IMR-90 (cell line): ENCODE measurements at places on chromosomes 13 and 19. TPM values are rescaled to one million over a fixed set of nuclear protein-coding genes. Genes with fewer than 3 reads are reported as not detected.
A peak's percentile ranks its signal among the peaks of the same experiment; 100 is the strongest.

The CYP4F22 gene
- not detected in 2 replicates for total RNA-seq

- DNase-seq = no peak
These were observed 9.8 kb downstream of the ZGLP1 start for GRCh38 chr19:10299545-10300458.

DNA sequence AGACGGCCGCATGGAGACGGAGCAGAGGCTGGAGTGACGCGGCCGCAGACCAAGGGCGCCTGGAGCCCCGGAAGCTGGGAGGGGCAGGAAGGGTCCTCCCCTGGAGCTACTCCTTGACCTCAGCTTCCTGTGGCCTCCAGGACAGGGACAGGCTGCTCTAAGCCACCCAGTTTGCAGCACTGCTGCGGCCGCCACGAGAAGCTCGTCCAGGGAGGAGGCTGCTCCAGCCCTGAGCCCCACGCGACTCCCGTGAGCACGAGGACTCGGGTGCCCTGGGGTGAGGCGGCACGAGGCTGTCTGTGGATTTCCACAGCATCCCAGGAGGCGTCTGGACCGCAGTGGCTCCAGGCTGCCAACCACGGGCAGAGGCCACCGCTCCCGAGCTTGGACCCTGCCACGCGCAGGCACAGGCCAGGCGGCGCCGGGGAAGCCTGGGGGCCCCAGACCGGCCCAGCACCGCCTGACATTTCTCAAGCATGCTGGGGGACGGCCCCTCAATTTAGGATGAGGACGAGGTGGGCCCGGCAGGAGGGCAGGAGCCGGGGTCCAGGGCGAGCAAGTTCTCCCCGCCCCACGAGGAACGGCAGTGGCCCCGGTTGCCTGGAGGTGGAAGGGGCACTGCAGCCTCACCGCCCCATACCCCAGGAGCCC, 10.7 kb downstream of the SBNO2 start:
- DNase-seq = no peak

The ADAMTSL5 gene
- total RNA-seq = 0.83 and 0.90 TPM in 2 replicates

- peak; percentile 96 for DNase-seq
These were observed 48.7 kb downstream of the LYL1 start for GRCh38 chr19:13053761-13054625.

DNA sequence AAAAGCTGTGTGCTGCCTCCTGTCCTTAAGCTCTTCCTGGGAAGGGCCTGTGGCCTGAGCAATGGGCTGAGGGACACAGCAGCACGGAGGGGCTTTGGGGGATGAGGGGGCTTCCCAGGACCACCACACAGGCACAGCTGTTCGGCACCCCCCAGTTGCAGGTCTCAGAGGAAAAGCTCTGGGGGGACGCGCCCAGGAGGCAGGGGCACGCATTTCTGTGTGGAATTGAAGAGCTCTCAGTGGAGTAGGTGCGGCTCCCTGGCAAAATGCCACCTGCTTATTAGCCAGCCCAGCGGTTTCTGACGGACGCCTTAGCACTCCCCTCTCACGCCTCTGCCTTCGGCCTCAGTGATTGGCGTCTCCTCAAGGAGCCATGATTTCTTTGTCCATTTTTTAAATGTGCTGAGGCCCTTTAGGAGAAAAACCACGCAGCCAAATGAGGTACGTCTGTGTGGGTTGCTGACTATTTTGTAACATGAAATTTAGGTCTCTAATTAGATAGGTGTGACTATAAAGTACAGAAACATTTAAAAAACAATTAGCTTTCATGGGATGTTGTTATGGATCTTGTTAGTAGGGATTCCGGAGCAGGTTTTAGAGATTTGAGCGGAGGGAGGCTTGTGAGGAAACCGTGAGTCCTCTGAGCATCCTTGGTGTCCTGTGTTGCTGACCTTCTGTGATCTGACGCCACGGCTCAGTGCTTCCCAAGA, 4.0 kb downstream of the MCF2L start:
- DNase-seq = no peak

- peak; percentile 27 for DNase-seq
These were observed 31.4 kb upstream of the MPHOSPH8 start for GRCh38 chr13:19601749-19602725.

The WTIP gene
- total RNA-seq = 35.0 and 48.9 TPM in 2 replicates

- no peak for DNase-seq
These were observed 1206.1 kb downstream of the EFNB2 start for GRCh38 chr13:105329359-105329758.

GRCh38 chr13:22828081-22828480, 352.7 kb upstream of the SGCG start:
- peak; percentile 2 for DNase-seq

DNA sequence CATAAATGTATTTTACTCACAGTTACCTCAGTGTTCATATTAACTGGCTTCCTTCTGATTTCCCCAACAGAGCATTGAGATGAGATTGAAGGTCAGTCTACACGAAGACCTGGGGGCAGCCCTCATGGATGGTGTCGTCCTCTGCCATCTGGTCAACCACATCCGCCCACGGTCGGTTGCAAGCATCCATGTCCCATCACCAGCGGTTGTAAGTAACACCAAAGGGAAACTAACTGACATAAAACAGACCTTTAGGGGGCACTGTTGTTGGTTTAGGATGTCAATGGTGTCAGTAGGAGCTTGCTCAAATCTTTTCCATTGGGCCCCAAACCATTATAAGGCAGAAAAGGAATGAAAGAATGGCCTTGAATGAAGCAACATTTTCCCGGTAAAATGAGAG, 68.2 kb downstream of the ESD start:
- no peak for DNase-seq

- peak; percentile 88 for DNase-seq
These were observed at the start of gene ZNF610 for GRCh38 chr19:52336117-52336790. TSS of gene ZNF610 (plus strand) at chr19:52336243. CDS start at chr19:52349173, 12,930 bp downstream.

DNA sequence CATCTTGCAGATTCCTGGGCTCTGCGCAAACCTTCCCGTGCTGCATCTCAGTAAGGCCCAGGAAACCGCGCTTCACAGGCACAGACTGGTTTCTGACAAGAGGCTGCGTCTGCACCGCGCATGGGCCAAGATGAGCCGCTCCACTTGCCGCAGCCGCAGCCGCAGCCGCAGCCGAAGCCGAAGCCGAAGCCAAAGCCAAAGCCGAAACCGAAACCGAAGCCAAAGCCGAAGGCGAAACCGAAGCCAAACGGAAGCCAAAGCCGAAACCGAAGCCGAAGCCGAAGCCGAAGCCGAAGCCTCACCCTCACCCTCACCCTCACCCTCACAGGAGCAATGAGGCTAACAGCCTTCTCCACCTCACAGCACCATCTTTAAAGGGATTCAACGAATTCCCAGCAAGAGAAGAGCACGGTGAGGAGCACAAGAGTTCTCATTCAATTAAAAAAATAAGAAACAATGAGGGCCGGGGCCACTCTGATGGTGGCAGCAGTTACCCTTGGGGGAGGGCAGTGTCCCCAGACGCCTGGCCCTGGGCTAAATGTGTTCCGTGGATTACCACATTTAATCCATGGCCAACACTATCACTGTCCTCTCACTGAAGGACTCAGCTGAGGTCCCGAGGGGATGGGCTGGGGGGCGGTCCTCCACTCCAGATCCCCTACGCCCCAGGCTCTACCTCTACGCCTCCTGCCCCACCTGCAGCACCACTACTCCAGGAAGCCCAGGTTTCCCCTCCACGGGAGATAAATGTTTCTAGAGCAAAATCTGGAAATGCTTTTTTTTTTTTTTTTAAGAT, 29.1 kb downstream of the ZNF787 start:
- no peak for DNase-seq

GRCh38 chr13:80137994-80138393, 202.9 kb downstream of the SPRY2 start:
- no peak for DNase-seq

- DNase-seq = no peak
These were observed 10.0 kb upstream of the CABP5 start for GRCh38 chr19:48053856-48054255.

The ZNF615 gene
- total RNA-seq = 9.7 and 10.9 TPM in 2 replicates

DNA sequence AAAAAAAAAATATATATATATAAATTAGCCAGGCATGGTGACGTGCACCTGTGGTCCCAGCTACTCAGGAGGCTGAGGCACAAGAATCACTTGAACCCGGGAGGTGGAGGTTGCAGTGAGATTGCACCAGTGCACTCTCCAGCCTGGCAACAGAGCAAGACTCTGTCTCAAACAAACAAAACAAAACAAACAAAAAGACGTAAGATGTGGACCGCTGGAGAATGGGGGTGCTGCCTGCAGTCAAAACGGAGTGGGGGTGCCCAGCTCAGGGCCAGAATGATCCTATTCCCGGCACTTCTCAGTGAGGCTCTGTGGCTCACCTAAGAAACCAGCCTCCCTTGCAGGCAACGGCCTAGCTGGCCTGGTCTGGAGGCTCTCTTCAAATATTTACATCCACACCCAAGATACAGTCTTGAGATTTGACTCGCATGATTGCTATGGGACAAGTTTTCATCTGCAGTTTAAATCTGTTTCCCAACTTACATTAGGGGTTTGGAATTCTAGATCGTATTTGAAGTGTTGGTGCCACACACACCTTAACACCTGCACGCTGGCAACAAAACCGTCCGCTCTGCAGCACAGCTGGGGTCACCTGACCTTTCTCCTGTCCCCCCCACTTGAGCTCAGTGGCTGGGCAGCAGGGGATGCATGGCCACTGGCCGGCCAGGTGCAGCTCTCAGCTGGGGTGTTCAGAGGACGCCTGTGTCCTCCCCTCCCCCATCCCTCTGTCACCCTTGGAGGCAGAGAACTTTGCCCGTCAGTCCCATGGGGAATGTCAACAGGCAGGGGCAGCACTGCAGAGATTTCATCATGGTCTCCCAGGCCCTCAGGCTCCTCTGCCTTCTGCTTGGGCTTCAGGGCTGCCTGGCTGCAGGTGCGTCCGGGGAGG, at the start of gene F7:
Gene F7, plus strand, starts transcription at position 760 of the 889 bp plus-strand sequence. Its CDS starts 51 bp downstream, at position 811.
- DNase-seq = peak; percentile 45

- DNase-seq = no peak
These were observed 440.4 kb upstream of the PRR20A start for GRCh38 chr13:56700324-56700723.

The FAM83E gene
- 0.36 and 0.56 TPM in 2 replicates for total RNA-seq

- DNase-seq = peak; percentile 24
These were observed 51.0 kb downstream of the LYL1 start for GRCh38 chr19:13051557-13052165.

GRCh38 chr19:33260628-33261418, 35.2 kb upstream of the SLC7A10 start:
- no peak for DNase-seq

- no peak for DNase-seq
These were observed 12.9 kb upstream of the LYPD3 start for GRCh38 chr19:43478323-43478722.

The SKA3 gene
- total RNA-seq = 15.6 and 24.4 TPM in 2 replicates

- no peak for DNase-seq
These were observed 366.2 kb upstream of the TSHZ3 start for GRCh38 chr19:31715249-31715945.

DNA sequence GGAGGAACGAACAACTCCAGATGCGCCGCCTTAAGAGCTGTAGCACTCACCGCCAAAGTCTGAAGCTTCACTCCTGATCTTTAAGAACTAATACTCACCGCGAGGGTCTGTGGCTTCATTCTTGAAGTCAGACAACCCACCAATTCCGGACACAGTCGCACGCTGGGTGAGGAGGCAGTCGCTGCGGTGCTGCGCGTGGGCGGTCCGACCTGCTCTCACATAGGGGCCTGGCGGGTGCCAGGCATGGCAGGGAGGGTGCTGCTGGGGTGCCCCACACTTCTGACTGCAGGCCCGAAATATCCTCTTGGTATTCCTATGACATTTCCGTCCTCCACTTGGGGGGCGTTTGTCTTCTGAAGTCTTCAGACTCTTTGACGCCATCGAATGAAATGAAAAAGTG, 7.4 kb upstream of the MICU2 start:
- no peak for DNase-seq

DNA sequence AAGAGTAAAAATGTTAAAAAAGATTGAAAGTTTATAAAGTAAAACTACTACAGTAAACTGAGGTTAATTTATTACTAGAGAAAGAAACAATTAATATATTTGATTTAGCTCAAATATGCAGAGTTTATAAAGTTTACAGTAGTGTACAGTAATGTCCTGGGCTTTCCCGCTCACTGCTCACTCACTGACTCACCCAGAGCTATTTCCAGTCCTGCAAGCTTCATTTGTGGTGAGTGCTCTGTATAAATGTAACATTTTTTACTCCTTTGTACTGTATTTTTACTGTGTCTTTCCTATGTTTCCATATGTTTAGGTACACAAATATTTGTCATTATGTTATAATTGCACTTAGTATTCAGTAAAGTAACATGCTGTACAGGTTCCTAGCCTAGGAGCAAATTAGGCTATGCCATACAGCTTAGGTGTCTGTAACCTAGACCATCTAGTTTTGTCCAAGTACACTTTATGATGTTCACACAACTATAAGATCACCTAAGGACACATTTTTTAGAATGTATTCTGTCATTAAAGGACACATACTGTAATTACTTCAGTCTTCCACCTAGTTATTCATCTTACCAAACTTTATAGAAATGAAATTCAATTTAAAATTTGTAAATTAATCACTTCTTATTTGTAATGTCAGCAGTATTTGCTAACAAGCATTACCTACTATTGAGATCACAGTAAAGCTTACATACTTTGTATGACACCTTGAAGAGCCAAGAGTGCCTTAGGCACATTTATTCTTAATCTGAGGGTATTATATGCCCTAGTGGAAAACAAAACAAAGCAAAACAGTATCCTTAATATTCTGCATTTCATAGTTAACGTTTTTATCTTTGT, 683.4 kb downstream of the PCDH9 start:
- DNase-seq = peak; percentile 80

DNA sequence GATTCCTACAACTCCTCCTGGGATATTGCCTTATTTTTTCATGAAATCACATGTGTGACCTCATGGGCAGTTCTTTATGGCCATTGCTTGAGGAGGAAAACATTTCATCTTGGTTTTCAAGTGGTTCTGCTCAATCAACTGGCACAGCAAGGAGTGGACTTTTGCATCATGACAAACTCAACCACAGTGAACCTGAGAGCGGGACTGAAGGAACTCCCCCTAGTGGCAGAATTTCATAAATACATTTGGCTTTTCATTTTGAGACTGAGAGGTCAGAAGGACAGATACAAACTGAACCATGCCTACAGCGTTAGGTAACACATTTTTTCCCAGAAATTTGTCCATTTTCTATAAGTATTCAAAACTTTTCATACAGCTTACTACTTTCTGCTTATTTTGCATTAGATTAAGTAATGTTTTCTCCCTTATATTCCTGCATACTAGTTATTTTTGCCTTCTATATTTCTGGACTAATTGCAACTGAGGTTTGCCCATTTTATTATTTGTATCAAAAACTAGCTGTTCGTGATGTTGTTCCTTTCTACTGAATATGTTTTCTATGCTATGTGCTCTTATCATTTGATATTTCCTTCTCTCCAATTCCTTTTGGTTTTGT, 13.4 kb upstream of the SIGLEC12 start:
- peak; percentile 48 for DNase-seq

DNA sequence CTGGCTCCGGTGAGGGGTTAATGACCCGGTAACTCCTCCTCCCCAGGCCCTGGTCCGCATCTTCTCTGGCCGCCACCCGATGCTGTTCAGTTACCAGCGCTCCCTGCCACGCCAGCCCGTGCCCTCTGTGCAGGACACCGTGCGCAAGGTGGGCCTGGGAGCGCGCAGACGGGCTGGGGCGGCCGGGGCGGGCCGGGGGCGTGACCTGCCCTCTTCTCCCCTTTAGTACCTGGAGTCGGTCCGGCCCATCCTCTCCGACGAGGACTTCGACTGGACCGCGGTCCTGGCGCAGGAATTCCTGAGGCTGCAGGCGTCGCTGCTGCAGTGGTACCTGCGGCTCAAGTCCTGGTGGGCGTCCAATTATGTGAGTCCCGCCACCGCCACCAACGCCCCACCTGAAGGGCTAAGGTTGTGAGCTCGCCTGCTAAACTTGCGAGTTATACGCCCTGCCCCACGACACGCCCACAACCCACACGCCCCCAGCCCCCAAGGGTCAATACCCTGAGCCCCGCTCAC, 10.4 kb downstream of the CPT1C start:
- no peak for DNase-seq

GRCh38 chr19:33273881-33274662, 28.3 kb downstream of the CEBPA start:
- DNase-seq = peak; percentile 84
